ENCODE measurements at places on chromosomes 6 and 20.

DNA sequence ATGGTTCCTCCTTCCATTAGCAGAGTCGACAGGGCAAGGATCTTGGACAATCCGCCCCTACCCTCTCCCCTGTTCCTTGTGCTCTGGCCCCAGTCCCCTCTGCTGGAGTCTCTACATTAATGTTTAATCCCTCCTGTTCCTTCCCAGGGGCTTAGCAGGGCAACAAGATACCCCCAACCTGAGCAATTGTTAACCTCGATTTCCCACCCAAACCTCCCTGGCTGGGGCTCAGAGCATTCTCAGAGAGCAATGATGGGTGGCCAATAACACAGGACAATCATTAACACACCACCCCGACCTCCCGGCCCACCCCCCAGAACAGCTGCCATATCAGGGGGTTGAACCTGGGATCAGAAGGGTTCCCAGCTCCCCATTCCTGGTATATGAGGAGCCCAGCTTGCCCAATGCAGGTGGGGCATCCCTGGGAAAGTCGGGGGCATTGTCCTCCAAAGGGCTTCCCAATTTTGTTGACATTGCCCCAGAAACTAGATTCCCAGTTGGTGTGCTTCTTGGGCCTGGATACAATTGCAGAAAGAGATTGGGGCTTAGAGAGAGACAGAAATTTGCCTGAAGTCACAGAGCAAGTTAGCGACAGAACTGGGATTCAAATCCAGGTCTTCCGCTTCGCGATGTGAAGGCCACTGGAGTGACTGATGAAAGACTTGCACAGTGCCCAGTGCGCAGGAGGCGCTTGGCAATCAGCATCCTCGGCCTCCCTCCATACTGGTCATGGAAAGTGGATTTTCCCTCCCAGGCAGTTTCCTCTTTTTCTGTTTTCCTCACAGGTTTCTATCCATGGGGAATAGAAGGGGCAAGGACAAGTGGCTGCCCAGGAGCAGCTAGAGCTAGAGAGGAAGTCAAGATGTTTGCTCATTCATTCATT is 59.6 kb upstream of the TTPAL start:
- DNase-seq = no peak

GRCh38 chr20:40519918-40520317 is 169.1 kb downstream of the MAFB start:
- no peak for DNase-seq

- DNase-seq = no peak
Measured at GRCh38 chr6:2109796-2110195, 135.6 kb downstream of the GMDS start.

GRCh38 chr6:40387127-40387870 is 199.9 kb downstream of the LRFN2 start:
- DNase-seq = no peak

DNA sequence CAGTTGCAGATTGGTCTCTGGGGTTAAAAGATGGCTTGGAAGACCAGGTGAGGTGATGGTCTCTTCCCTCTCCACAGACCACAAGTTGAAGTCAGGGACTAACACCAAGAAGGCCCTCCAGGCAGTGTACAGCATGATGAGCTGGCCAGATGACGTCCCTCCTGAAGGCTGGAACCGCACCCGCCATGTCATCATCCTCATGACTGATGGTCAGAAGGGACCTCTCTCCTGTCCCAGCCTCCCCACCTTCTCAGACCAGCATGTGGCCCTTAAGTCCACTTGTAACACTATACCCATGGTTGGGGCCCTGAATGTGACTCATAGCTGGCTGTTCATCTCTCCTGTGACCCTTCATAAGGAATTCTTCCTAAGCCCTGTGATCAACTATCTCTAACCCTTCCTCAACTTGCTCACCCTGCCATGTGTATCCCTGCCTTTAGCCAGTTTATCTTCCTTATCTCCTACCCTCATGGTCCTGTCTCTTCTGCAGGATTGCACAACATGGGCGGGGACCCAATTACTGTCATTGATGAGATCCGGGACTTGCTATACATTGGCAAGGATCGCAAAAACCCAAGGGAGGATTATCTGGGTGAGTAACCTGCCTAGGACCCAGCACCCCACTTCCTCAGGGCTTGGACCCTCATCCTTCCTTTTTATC is 3.0 kb downstream of the CFB start:
- no peak for DNase-seq

- DNase-seq = peak; percentile 27
Measured at GRCh38 chr6:90219209-90219985, 77.2 kb downstream of the BACH2 start.

GRCh38 chr20:48635361-48635760 is 192.4 kb downstream of the PREX1 start:
- DNase-seq = no peak

DNA sequence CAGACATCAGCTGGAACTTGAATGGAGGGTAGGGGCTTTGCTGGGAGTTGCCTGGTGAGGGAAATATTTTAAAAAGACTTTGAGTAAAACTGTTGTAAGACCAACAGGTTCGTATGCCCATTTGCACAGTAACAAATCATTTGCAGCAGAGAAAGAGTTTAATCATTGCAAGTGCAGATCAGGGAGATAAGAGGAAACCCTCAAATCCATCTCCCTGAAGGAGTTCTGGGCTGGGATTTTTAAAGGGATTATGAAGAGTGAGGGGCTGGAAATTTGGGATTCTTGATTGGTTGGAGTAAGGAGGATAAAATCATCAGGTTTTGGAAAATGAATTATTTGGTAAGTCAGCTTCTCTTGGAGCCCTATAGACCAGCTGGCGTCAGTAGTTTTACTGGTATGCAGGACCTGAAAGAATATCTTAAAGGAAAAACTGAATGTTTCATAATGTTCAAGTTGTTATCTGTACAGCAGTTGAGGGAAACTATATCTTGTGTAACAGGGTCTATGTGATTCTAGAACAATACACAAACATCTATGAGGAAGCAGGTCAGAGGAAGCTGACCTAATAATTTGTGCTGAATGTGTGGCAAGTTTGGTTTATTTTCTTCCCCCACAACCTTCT is 295.5 kb downstream of the PLCB1 start:
- no peak for DNase-seq

DNA sequence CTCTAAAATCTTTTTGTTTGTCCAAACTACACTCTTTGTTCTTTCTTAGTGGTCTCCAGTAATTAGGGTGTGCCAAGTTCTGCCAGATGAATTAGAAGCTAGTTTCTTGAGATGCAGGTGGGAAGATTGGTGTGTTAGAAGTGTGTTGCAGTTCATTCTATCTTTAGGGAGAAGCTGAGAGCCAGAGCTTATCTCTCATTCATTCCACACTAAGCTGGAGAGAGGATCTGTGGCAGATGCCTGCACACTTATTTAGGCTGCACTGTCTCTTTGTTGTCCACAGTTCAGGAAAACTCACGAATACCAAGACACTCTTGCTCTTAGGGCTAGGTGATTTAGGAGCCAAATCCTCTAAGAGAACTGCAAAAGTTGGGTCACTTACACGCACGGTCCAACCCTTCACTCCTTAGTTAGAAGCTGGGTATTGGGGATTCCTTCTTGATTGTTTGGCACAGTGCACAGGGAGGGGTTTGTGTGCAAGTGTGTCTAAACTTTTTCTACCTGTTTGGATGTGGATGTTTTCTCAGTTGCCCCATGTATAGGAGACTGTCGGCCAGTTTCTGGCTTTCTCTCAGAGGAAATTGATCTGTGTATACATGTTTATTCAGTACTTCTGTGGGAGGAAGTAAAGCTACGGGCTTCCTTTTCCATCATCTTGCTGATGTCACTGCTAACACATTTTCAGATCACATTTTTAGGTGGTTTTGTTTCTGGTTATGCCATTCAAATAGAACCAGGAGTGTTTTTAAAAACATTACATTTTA is 49.5 kb downstream of the SMAP1 start:
- DNase-seq = no peak

- no peak for DNase-seq
Measured at GRCh38 chr6:34025112-34025807, 120.6 kb downstream of the GRM4 start.

DNA sequence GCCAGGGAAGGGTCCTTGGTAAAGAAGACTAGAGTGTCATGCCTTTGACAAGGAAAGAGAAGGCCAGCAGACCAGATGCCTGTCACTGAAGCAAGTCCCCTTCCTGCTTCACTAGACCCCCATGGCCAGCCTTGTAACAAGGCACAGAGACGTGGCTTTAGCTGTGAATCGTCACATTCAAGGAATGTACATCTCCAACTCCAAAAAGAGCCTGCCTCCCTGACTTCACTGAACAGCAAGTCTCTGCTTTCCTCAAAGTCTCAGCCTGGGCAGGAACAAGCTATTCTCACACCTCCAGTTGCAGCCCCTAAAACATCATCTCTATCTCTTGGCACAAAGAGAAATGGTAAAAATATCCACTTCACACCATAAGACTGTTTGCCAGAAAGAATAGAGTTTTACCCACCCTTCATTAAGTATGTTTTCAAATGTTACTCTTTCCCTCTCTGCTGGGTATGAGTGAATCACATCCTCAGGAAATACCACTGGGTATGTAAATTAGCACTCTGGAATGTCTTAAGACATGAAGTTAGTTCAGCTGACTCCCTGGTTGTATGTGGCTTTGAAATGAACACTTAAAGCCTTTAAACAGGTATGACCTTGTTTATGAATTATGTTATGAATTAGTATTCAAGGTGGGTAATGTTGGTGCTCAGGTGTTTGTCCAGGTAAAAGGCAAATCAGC is 46.4 kb upstream of the NT5E start:
- no peak for DNase-seq

DNA sequence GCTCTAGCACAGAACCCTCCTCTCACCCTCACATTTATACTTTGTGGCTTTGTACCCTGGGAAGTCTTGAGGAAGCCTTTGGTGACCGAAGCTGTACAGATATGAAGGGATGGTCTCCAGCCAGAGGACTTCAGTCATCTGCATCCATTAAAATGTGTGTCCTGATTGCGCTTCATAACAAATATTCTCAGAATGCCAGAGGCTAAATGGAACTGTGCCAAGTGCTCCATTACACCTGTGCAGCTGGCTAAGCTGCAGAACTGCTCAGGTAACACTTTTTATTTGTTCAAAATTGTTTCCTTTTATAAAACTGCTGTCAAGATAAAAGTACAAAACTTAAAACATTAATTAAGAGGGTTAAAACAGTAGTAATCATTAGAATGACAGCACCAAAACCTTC is 22.3 kb downstream of the TPBG start:
- no peak for DNase-seq

- peak; percentile 21 for DNase-seq
Measured at GRCh38 chr6:5214570-5215052, 46.1 kb downstream of the LYRM4 start.

DNA sequence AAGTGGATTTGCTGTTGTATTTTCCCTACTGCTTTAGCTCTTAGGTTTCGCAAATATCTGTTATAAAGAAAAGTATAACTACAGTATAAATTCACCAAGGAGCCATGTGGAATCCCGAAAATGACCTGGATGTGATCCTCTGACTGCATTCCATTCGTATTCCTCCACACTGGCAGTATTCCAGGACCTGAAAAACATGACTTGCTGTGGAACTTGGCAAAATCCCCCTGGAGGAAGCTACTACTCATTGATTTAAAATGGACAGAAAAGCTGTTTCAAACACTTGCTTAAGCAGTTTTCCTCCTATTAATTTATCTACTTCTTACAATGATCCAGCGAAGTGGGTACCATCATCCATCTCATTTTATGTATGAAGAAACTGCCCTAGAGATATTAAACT is 13.3 kb upstream of the ENPP5 start:
- no peak for DNase-seq
